ENCODE measurements at places on chromosomes 3 and 15. TPM values are rescaled to one million over a fixed set of nuclear protein-coding genes. Genes with fewer than 3 reads are reported as not detected.

DNA sequence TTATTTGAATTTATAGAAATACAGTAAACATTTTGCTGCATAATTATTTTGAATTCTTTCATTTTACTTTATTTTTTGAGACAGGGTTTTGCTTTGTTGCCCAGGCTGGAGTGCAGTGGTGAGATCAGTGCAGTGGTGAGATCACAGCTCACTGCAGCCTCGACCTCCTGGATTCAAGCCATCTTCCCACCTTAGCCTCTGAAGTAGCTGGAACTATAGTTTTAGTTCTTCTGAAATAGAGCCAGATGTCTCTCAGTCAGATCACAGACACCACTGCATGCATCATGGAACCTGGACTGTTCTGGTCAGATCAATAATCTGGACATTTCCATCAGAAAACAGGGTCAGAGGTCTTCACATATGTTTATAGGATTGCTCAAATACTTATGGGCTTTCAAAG lies 7.9 kb downstream of the RPLP1 start:
- no peak for DNase-seq

- no peak for DNase-seq
Measured at GRCh38 chr3:13543253-13543652, 5.7 kb upstream of the FBLN2 start.

DNA sequence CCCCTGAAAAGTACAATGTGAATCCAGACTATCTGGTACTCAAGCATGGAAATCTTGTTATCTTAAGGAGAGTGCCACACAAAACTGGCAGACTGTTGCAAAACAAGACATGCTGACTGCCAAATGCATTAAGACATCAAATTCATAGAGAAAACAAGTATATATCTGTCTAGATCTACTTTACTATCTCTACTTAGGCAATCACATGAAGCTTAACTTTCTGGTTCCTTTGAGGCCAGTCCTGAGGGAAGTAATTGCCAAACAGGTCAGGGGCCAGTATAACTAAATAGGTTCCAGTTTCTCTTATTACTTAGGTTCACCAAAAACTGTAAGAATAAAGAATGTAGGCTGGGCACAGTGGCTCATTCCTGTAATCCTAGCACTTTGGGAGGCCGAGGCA lies 15.9 kb upstream of the SLC4A7 start:
- no peak for DNase-seq

- DNase-seq: no peak
Measured at GRCh38 chr15:31214864-31215489, 111.7 kb upstream of the KLF13 start.

DNA sequence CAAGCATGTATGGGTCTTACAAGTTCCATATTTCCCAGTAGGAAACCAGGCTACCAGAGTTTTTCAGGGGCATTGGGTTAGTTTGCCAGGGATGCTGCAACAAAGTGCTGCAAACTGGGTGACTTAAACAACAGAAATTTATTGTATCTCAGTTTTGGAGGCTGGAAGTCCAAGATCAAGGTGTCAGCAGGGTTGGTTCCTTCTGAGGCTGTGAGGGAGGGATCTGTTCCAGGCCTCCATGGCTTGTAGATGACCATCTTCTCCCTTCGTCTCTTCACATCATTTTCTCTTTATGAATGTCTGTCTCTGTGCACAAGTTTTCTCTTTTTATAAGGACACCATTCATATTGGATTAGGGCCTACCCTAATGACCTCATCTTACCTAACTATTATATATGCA lies 114.7 kb downstream of the LRRC28 start:
- no peak for DNase-seq

DNA sequence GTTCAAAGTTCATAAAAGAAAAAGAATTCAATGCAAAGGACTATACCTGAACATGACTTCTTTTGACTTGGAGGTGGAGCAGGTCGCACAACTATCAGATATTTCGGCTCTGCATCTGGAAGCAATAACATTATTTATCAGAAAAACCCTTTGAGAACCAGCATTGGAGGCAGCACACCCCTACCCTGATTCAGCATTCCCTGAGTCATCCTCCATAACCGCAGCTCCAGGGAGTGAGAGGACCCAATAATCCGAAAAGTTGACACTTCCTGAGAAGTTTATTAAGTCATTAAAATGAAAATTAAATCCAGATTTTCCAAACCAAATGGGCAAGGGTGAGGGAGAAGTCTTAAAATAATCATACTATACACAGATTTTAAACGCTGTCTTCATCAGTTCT lies 90.6 kb downstream of the ABI3BP start:
- DNase-seq: no peak

DNA sequence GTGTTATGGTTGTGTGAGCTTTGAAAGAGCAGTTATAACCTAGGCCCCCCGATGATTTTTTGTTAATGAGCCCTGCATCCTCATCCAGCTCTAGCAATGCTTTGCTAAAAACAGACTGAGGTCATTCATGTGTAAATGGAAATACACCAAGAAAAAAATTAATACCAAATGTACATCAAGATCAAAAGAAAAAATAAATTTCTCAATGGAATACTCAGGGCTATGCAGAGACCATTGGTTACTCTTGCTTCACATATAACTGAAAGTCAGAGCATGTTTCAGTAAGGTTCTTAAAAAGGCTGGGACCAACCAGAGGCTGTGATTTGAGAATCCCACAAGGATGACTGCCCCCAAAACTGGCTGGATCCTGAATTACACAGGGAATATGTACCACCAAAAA lies 48.0 kb downstream of the ARHGAP31 start:
- no peak for DNase-seq

DNA sequence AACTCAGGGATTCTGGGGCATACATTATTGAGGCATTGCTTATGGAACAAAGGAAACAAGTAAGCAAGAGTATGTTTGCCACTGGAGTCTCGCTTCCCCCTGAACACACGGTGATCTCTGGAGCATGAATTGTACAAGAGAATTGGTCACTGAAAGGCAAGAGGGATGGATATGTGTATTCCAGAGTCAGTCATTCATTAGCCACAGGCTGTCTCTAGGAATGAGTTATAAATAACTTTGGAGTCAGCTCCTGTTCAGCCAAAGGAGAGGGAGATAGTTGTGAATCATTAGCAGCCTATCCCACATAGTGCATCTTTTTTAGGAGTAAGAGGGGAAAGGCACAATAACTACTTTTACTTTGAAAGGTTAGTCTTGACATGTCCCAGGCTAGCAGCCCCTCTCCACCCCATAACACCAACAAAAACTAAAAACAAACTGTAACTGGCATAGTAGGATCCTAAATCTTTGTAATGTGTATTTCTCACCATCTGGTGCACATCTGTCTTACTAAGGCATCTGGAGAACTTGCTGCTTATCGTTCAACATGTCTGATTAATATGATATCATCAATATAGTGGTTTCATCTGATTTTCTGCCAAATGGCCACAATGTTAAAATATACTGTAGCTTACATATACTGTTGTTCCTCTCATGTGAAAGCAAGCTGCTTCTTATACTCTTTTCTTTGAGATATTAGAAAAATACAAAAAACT lies 462.2 kb downstream of the GRM7 start:
- no peak for DNase-seq

DNA sequence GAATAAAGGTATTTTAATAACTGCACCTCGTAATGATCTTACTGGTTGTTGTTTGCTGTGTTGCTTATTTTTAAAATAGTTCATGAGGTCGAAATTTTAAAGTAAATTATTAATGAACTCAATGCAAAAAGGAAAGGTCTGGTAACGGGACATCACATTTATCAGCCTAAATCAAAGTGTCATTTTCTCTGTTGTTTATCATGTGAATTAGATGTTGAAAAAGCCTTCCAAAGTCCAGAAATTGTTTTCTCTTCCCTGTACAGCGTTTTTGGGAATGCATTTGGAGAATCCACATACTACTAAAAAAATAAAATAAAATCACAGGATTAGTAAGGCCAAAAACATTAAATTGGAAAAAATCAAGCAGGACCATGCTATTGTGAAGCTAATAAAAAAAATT lies 339.2 kb upstream of the NECTIN3 start:
- DNase-seq: no peak

- DNase-seq: no peak
Measured at GRCh38 chr15:25238716-25239470, 199.9 kb downstream of the UBE3A start.

DNA sequence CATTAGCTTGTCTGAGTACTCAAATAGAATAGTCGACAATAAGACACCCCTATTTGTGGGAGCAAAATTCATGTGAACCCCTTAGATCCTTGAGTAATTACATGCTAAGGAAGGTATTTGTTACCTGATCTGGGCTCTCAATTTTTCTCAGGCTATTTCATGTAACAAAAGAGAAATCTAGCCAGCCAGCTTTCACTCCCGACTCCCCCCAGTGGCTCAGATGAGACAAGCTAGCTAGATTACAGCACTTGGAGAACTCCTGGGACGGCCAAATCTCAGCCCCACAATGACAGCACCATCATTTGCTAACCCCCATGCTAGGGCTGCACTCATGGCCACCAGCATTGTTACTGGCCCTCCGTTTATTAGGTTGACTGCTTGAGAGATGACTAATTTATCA lies 41.3 kb downstream of the GLDN start:
- DNase-seq: no peak

DNA sequence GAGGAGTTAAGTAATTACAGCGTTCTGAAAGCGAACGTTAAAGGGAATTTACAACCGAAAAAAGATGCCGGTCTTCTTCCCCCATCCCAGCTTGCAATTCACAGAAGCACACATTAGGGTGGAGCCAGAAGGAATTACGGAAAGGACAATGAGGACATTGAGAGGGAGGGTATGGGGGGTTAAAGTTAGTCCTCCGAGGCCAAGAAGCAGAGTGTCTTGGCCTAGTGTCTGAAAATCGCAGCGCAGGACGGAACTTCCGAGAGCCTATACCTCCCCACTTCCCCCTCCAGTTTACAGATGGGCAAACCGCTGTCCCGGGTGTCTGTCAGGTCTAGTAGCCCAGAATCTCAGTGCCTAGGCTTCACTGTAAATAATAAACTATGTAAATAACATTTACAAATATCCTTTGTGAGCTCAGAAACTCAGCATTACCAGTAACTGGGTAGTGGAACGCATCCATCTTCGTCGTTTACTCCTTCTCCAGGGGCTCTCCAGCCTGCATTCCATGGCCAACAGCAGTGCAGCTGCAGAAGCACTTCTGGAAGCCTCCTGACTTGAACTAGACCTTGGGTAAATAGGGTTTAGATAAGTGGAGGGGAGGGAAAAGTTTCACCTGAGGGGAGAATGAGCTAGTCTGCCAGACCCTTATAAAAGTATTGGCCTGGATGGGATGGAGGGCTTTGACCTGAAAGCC lies 922 bp downstream of the ADPRH start:
- no peak for DNase-seq

DNA sequence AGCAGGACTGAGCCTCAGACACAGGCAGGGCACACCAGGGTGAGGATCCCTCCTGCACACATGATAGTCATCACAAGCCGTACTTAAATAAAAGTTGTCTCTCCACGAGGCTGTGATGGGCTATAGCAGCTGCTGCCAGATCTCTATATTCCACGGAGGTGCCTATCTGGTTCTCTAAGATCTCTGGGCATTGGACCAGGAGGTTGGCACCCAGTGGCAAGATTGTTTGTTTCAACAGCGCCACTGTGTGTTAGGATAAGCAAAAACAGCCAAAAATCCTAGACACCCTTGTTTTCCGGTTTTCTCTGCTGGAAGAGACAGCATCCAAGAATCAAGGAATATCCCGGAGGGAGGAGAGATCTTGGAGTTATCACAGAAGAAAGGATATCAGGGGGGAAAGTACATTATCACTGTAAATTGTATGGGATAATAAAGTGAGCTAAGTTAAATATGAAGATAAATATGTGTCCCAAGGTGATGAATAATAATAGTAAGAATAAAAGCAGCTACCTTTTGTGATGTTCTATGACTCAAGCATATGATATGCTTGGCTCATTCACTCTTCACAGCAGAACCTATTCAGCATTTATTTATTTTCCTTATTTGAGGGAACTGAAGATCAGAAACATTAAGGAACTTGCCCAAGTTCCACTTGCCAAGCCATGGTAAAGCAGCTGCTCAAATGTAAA lies 90.6 kb upstream of the AKAP13 start:
- DNase-seq: no peak

DNA sequence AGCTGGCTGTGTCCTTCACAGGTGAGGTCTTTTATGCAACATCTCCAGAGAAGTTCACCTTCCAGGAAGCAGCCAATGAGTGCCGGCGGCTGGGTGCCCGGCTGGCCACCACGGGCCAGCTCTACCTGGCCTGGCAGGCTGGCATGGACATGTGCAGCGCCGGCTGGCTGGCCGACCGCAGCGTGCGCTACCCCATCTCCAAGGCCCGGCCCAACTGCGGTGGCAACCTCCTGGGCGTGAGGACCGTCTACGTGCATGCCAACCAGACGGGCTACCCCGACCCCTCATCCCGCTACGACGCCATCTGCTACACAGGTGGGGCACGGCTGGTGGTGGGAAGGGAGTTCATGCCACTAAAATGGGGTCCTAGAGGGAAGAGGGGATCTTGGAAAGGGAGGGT lies 40.1 kb downstream of the ACAN start:
- DNase-seq: no peak

DNA sequence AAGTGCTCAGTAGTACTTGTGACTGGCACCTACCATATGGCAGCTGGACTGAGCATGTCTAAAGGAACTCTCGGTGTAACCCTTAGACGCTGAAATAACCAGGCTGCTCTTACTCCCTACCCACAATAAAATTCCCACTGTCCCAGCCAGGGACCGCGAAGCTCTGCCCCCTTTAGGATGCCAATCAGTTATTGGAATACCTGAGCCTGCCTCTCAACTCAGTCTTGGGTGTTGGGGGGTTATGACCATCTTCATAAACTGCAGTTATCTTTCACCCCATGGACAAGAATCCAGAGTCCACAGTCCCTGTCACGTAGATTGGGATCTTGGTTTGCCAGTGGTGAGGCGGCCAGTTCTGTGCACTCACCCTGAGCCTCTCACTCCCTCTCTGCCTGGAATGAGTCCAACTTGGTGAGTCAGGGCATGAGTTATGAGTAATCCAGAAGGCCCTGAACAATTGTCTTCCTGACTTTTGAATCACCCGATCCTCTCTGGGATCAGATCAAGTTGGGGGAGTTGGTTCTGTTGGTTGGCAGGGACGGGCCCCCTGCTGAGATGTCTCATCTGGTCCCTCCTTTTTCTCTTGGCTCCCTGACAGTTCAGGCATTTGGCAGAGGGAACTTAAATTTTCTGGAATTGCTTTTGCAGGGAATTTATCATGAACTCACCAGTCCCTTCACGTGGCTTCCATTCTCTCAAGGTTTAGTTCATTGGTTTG lies 120.1 kb upstream of the UBE2E1 start:
- peak; percentile 35 for DNase-seq

- no peak for DNase-seq
Measured at GRCh38 chr3:175018946-175019727, 160.0 kb downstream of the NAALADL2 start.

Gene TNNC1
- 8.8 TPM for polyA plus RNA-seq

Gene CCDC13
- polyA plus RNA-seq: 2.4 TPM

Gene PCLAF
- polyA plus RNA-seq: 48.8 TPM

Gene CCDC54
- 0.25 TPM for polyA plus RNA-seq

Gene PARP6
- 82.1 TPM for polyA plus RNA-seq

Gene CFAP92
- 1.2 TPM for polyA plus RNA-seq

Gene SYNPR
- polyA plus RNA-seq: 0.12 TPM

Gene SCAANT1
- 0.53 TPM for polyA plus RNA-seq

All from right renal cortex interstitium (tissue), 3 donors.